ENCODE measurements at places on chromosomes 11 and 22. TPM values are rescaled to one million over a fixed set of nuclear protein-coding genes. Genes with fewer than 3 reads are reported as not detected.

- no peak overlapping the region for H3K4me3 ChIP-seq
- H3K4me1 ChIP-seq: no peaks in the 10 kb centered on the region
- H3K27me3 ChIP-seq: no peaks in the 10 kb centered on the region
- no peak overlapping the region for H3K27ac ChIP-seq
Observed at GRCh38 chr11:37394236-37394870, 796.3 kb upstream of the RAG2 start.

- H3K27ac ChIP-seq: no peak overlapping the region
- no peak for DNase-seq
- no peak overlapping the region for H3K4me3 ChIP-seq
- no peaks in the 10 kb centered on the region for H3K4me1 ChIP-seq
- no peaks in the 10 kb centered on the region for H3K36me3 ChIP-seq
Observed at GRCh38 chr11:80330264-80330663, 889.4 kb upstream of the TENM4 start.

DNA sequence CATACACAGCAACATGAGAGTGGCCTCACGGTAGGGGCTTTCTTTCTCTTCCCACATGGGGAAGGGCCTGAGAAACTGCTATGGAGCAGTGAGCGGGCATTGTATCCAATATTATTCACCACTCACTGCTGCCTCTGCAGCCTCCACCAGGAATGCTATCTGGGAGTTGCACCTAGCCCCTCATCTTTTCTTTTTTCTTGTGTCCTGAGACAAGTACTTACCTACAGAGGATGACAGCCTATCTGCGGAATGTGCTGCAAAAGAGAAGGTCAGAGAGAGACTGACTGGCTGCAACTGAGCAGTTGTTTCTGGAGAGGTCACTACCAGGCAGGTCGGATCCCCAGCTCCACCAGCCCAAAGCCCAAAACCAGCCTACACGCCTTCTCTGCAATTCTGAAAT, 52.1 kb upstream of the HTATIP2 start:
- no peak for DNase-seq
- H3K36me3 ChIP-seq: no peaks in the 10 kb centered on the region
- H3K27me3 ChIP-seq: no peaks in the 10 kb centered on the region
- no peaks in the 10 kb centered on the region for H3K4me1 ChIP-seq
- H3K27ac ChIP-seq: no peak overlapping the region
- no peak overlapping the region for H3K4me3 ChIP-seq

DNA sequence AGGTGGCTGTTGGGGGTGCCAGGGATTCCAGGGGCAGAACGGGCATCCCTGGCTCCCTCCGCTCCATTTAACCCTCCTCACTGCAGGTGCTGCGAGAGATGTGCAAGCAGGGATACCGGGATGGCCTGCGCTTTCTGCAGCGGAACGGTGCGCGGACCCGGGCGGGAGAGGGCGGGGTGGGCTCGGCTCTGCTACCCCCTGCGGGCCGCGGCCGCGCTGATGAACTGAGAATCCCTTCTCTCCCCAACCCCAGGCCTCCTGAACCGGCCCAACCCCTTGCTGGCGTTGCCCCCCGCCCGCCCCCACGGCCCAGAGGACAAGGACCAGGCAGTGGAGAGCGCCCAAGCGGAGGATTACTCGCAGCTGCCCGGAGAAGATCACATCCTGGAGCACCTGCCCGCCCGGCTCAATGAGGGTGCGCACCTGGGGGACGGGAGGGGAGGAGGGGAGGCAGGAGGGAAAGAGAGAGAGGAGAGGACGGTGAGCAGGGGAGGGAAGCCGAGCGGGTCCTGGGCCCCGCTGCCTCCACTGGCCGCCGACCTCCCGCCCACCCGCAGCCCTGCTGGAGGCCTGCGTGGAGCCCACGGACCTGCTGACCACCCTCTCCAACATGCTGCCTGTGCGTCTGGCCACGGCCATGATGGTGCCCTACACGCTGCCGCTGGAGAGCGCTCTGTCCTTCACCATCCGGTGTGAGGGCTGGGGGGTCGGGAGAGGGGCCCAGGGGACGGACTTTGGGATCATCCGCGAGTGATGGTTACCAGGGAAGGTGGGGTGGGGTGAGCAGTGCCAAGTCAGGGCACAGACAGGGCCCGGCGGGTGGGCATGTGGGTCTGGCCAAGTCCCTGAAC, 4.1 kb upstream of the CRACR2B start:
- peaks cover 38% of the 10 kb centered on the region for H3K4me1 ChIP-seq
- H3K4me3 ChIP-seq: no peak overlapping the region
- peaks cover 3% of the 10 kb centered on the region for H3K27me3 ChIP-seq
- H3K36me3 ChIP-seq: peaks cover 38% of the 10 kb centered on the region
- no peak for DNase-seq
- no peak overlapping the region for H3K27ac ChIP-seq

- DNase-seq: no peak
- no peaks in the 10 kb centered on the region for H3K36me3 ChIP-seq
- H3K4me1 ChIP-seq: no peaks in the 10 kb centered on the region
Observed at GRCh38 chr11:109378034-109378433, 44.0 kb upstream of the C11orf87 start.

GRCh38 chr11:79783833-79784232, 343.0 kb upstream of the TENM4 start:
- no peak overlapping the region for H3K27ac ChIP-seq
- no peaks in the 10 kb centered on the region for H3K27me3 ChIP-seq
- no peak overlapping the region for H3K4me3 ChIP-seq
- DNase-seq: no peak
- no peaks in the 10 kb centered on the region for H3K4me1 ChIP-seq
- no peaks in the 10 kb centered on the region for H3K36me3 ChIP-seq

DNA sequence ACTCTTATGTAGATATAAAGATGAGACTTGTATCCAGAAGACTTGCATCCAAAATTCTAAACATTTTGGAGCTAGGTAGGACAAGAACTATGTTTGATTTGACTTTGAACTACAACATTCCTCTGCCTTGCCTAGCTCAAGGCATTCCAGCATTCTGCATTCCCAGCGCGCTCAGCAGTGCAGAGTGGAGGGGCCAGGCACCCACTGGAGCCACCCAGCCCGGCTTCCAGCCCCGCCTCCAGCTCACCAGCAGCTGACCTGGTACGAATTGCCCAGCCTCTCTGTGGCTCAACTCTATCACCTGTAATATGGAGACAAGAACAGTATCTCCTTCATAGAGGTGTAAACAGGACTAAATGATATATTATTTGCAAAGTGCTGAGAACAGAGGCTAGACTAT, 28.8 kb downstream of the PRDM10 start:
- H3K27me3 ChIP-seq: no peaks in the 10 kb centered on the region
- H3K27ac ChIP-seq: no peak overlapping the region
- H3K4me3 ChIP-seq: no peak overlapping the region
- no peaks in the 10 kb centered on the region for H3K4me1 ChIP-seq
- DNase-seq: no peak
- H3K36me3 ChIP-seq: no peaks in the 10 kb centered on the region

GRCh38 chr11:69822676-69823494, 3.7 kb upstream of the FGF3 start:
- H3K36me3 ChIP-seq: no peaks in the 10 kb centered on the region
- H3K27me3 ChIP-seq: peaks cover 18% of the 10 kb centered on the region
- DNase-seq: no peak
- H3K4me1 ChIP-seq: no peaks in the 10 kb centered on the region
- no peak overlapping the region for H3K27ac ChIP-seq

- H3K27ac ChIP-seq: no peak overlapping the region
- no peaks in the 10 kb centered on the region for H3K4me1 ChIP-seq
- H3K27me3 ChIP-seq: no peaks in the 10 kb centered on the region
- no peak for DNase-seq
- no peak overlapping the region for H3K4me3 ChIP-seq
- no peaks in the 10 kb centered on the region for H3K36me3 ChIP-seq
Observed at GRCh38 chr11:134691985-134692384, 279.9 kb upstream of the B3GAT1 start.

DNA sequence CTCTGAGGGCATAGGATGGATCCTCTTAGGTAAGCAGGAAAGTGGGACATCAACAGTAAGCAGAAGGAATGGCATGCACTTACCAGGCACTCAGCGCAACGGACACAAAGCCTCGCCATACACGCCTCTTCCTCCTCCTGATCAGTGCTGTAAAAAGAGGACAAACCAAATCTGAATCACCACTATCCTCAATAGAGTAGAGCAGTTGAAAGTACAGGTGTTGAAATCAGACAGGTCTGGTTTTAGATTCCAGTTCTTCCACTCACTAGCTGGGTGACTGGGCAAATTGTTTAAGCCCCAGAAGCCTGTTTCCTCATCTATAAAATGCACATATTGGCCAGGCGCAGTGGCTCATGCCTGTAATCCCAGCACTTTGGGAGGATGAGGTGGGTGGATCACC, 8.6 kb upstream of the JAML start:
- peaks cover 7% of the 10 kb centered on the region for H3K4me1 ChIP-seq
- H3K27me3 ChIP-seq: no peaks in the 10 kb centered on the region
- H3K36me3 ChIP-seq: no peaks in the 10 kb centered on the region

GRCh38 chr11:44658506-44658850, 68.3 kb upstream of the TSPAN18 start:
- no peak overlapping the region for H3K27ac ChIP-seq
- H3K36me3 ChIP-seq: no peaks in the 10 kb centered on the region
- no peak for DNase-seq
- H3K4me1 ChIP-seq: no peaks in the 10 kb centered on the region
- no peaks in the 10 kb centered on the region for H3K27me3 ChIP-seq
- no peak overlapping the region for H3K4me3 ChIP-seq

- H3K36me3 ChIP-seq: no peaks in the 10 kb centered on the region
- H3K27me3 ChIP-seq: no peaks in the 10 kb centered on the region
- H3K4me1 ChIP-seq: no peaks in the 10 kb centered on the region
- H3K27ac ChIP-seq: no peak overlapping the region
- no peak overlapping the region for H3K4me3 ChIP-seq
Observed at GRCh38 chr11:133832096-133832990, 13.0 kb downstream of the SPATA19 start.

DNA sequence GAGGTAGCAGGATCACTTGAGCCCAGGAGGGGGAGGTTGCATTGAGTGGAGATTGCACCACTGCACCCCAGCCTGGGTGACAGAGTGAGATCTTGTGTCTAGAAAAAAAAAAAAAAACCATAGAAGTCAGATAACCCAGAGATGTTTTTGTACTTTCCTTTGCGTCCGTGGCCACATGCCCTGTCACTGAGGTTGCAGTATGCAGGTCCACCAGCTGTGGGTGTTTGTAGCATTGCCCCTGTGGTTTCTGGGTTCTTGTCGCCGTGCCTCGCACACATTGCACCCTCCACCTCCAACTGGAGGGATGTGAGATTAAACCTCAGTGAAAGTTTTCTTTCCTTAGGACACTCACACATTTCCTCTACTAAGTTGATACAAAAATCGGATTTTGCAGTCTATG, 70.3 kb downstream of the TNRC6B start:
- no peaks in the 10 kb centered on the region for H3K36me3 ChIP-seq
- no peaks in the 10 kb centered on the region for H3K4me1 ChIP-seq

DNA sequence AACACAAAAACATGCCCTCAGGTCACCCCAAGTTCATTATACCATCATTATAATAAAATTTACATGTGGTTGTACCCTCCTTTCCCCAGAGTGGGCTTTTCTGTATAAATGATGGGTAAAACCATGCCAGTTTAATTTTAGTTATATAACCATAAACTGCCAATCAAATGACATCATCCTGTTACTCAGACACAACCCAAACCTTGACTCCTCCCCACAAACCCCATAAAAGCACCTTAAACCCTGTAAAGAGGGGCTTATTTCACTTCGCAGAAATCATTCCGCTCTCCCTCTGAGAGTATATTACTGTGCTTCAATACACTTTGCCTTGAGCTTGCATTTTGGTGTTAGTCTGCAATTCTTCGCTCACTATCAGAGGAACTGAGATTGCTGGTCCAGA, 5.5 kb upstream of the APOL3 start:
- H3K4me1 ChIP-seq: peaks cover 5% of the 10 kb centered on the region
- DNase-seq: no peak
- no peak overlapping the region for H3K4me3 ChIP-seq
- H3K27me3 ChIP-seq: no peaks in the 10 kb centered on the region

Gene TENM4
- total RNA-seq: 1.7 TPM

Gene OR5A1
- not detected for total RNA-seq

Gene BBOX1
- total RNA-seq: not detected

Data from Peyer's patch (tissue), 4 donors.